Lung (tissue), 17 donors: ENCODE measurements at places on chromosomes 3 and 15. TPM values are rescaled to one million over a fixed set of nuclear protein-coding genes. Genes with fewer than 3 reads are reported as not detected.

DNA sequence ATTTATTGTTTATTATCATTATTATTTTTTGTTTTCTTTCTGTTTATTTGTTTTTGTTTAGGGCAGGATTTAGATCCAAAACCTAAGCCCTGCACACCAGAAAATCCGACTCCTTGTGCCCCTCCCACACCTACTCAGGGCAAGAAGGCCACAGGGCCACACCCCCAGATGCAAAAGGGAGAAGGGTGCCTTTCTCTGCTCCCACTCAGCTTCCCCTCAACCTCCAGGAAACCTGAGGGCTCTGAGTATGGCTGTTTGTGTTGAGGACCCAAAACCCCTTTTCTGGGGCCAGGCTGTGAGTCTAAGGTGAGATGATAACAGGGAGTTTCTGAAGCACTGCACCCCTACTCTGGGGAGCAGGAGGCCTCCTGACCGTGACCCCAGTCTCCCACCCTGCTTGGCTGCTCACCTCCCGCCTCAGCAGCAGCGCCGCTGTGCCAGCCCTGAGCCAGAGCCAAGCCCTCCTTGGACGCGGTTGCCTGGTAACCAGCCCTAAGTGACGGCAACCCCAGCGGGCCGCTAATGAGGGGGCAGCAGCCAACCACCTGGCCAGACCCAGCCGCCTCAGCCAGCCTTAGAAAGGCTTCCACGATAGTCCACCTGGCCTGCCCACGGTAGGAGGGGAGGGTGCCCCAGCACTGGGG lies 6.4 kb upstream of the C15orf39 start:
- no peak overlapping the region for H3K27ac ChIP-seq
- no peaks in the 10 kb centered on the region for H3K36me3 ChIP-seq
- no peak overlapping the region for H3K4me3 ChIP-seq
- H3K27me3 ChIP-seq: no peaks in the 10 kb centered on the region
- H3K4me1 ChIP-seq: peaks cover 3% of the 10 kb centered on the region

- H3K27ac ChIP-seq: no peak overlapping the region
- no peak for DNase-seq
- no peaks in the 10 kb centered on the region for H3K36me3 ChIP-seq
- peaks cover 3% of the 10 kb centered on the region for H3K4me1 ChIP-seq
These were observed 5.2 kb upstream of the SIN3A start for GRCh38 chr15:75456710-75457109.

- H3K4me3 ChIP-seq: no peak overlapping the region
- DNase-seq: no peak
- no peak overlapping the region for H3K27ac ChIP-seq
- H3K4me1 ChIP-seq: no peaks in the 10 kb centered on the region
These were observed 279.3 kb upstream of the THBS1 start for GRCh38 chr15:39301589-39301999.

TRH gene
- 0.40 TPM for total RNA-seq

CEP63 gene
- 50.1 TPM for total RNA-seq
